CD4-positive, alpha-beta T cell treated with Interferon alpha-2 for 1 hour (primary cell): ENCODE measurements at places on chromosomes 5 and 9.

GRCh38 chr9:128629852-128630545 is 26.6 kb downstream of the DYNC2I2 start:
- DNase-seq, result no peak

DNA sequence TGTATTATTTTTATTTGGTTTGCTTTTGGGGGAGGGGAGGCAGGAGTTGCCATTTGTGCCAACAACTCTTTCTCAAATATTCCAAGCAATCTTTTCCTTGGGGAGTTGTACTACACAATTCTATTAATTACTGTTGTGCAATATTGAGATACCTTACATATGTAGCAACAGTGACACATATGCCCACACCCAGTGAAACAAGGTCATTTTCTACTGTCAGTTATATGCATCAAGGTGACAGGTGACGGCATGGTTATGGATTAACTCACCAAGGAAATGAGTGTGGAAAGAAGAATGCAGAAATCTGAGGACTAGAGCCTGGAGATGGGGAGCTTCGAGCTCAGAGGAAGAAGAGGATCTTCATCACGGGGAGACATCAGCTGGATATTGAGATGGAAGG is 17.9 kb upstream of the MSMP start:
- no peak for DNase-seq

GRCh38 chr9:20286969-20287368 is 335.3 kb downstream of the MLLT3 start:
- DNase-seq, result no peak

- no peak for DNase-seq
These were observed 122.0 kb downstream of the GDNF start for GRCh38 chr5:37717613-37718431.

DNA sequence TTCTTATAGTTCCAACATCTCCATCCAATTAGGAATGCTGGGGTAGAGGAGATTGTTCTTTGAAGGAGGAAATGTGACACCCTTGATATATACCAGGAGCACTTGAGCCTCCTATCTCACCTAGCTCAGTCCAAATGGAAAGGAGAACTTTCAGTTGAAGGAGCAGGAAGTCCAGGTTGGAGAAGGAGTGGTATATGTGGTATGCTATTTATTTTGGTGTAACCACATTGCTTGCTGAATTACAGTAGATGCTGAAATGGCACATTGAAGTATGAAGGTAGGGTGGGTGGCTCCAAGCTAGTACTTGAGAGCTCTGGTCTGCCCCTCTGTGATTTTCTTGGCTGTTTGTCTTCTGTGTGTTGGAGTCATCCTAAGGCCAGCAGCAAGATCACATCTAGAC is 6.1 kb downstream of the CSNK1G3 start:
- DNase-seq, result no peak

- DNase-seq, result no peak
These were observed 58.6 kb downstream of the SLC22A5 start for GRCh38 chr5:132428147-132428482.

GRCh38 chr5:72137826-72138409 is 30.6 kb downstream of the MAP1B start:
- DNase-seq, result no peak

- no peak for DNase-seq
These were observed 60.4 kb downstream of the MTAP start for GRCh38 chr9:21862871-21863270.

- DNase-seq, result peak; percentile 47
These were observed 181.8 kb downstream of the GLIS3 start for GRCh38 chr9:4117835-4118610.
